NCI-H2081 (cell line): ENCODE measurements at places on chromosomes 2 and 18.

- no peak for DNase-seq
These were observed 64.4 kb downstream of the LONRF2 start for GRCh38 chr2:100257939-100258338.

GRCh38 chr2:238942080-238942725 is 94.3 kb downstream of the TWIST2 start:
- DNase-seq = no peak

DNA sequence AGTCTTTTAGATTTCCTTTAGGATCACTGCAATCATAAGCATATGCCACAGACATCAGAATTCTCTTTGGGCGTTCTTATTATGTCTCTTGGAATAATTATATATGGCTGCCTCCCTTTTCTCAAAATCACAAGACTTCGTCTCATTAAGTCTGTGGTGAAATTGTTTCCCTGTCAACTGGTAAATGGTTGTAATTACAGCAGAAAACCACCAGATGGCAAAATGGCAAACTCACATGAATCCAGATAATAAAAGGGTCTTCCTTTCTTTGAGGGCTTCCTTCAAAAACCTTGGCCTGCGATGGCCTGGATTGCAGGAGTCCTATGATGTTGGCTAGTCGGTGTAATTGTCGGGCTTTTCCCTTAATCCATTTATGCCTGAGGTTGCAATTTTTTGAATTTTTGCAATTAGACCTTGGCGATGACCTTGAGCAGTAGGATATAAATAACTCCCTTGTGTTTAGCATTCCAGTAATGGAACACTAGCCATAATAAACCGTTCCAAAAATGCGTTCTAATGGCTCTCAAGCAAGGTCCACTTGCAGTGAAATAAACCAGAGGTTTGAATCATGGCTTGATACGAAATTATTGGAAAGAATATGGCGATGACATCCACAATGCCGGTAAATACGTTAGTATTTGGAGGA is 656.4 kb downstream of the MBD2 start:
- DNase-seq = peak; percentile 17

DNA sequence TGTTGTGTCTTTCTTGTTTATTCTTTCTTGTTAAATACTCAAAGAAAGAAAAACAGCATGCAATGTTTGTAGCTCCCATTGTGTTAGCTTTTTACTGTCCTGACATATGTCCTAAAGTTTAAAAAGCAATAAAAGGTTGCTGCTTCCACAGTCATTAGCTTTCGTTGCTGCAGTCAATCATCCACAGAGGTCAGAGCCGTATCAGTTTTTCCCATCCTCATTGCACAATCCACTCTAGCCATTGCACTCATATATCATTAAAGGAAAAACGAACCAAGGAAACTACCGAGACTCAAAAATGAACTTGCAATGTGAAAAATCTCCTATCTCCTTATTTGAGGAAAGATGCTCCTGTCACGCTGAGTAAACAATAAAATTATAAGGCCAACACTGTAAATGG is 954.1 kb downstream of the DPP10 start:
- no peak for DNase-seq

- no peak for DNase-seq
These were observed 362.7 kb downstream of the CPS1 start for GRCh38 chr2:210919128-210919527.

DNA sequence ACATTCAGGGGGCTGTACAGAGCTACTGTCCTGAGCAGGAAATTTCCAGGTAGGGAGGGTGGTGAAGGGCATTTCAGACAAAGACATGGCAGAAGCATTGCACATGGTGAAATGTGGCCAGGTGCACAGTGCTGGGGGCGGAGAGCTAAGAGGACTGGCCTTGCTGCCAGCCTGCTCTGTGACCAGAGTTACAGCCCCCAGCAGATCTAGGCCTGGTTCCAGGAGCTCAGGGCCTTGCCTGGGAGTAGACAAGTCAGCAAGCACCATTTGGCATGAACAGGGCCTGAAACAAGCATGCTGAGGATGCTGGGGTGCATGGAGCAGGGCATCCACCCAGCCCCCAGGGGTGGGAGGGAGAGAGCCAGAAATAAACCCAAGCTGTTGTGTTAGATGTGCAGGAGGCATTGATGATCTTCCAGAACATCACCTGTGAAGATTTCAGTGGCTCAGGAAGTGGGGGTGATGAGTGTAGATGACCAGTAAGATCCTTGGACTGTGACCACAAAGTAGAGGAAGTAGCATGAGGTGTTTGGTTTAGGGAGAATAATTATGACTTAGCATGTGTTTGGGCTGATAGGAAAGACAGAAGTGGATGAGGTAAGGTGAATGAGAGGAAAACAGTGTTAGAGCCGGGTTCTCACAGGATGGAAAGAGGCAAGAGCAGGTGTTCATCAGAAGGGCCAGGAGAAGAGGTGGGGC is 61.1 kb downstream of the COA5 start:
- DNase-seq = no peak

GRCh38 chr2:74512744-74513604 is 1.3 kb upstream of the TLX2 start:
- no peak for DNase-seq

- DNase-seq = no peak
These were observed 7.6 kb downstream of the PLEKHM3 start for GRCh38 chr2:208017721-208018120.

- no peak for DNase-seq
These were observed 7.0 kb downstream of the ASTL start for GRCh38 chr2:96131152-96131812.

DNA sequence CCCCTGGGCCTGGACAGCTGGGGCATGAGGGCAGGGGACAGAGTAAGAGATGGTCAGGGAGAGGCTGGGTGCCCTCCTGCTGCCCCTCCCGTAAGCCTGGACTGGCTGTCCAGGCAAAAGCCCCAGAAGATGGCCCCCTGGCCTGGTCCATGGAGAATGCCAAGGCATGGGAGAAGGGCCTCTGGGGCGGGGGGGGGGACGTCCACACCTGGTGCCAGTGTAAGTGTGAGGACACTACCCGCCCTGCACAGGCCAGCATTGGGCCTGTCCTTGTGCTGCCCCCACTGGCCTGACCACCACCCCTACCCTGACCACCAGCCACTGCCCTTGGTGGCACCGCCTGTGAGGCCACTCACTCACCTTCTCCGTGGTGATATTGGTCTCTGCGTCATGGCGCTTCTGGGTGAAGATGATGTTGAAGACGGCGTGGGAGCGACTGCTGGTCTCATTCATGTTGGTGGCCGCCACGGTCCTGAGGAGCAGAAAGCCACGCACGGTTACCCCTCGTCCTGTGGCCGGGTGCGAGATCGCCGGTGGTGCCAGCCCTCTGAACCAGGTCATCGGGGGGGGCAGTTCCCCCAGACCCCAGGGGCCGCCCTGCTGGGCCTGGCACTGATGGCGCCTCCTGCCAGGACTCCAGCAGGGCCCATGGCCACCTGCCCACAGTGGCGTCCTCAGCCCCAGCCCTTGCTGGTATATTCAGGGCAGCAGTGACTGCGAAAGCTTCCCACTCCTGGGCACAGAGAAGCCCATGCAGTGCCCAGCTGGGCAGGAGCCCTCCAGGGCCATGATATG is 35.2 kb downstream of the KIF1A start:
- DNase-seq = no peak

DNA sequence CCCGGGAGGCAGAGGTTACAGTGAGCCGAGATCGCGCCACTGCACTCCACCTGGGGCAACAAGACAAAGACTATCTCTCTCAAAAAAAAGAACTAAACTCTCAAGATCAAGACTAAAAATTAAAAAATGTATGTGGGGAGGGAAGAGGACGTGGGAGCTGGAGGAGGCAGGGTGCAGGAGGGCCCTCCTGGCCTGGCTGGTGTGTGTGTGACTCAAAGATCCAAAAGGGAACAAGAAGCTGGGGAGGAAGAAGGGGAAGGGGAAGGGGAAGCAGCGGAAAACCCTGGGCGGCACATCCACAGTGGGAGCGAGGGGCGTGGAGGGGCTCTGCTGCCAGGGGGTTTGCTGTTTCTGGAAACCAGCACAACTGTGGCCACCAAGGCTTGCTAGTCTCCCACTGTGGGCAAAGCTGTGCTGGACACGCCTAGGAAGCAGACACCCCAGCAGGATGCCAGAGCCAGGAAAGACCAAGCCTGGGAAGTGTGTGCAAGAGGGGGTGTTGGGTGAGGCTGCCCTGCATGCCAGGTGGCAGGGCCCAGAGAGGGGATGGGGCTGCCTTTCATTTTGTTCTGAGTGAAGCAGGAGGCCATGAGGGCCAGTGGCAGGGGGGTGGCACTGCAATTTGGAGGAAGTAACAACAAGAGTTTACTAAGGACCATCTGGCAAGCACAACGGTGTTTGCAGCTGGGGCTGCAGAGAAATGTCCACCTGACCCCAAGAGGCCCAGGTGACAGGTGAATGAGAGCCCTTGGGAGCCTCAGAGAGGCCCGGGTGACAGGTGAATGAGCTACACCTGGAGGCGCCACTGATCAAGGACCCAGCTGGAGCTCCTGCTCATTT is 44.5 kb downstream of the ANO7 start:
- DNase-seq = no peak
